CD8-positive, alpha-beta T cell (primary cell): ENCODE measurements at places on chromosomes 4 and X.

DNA sequence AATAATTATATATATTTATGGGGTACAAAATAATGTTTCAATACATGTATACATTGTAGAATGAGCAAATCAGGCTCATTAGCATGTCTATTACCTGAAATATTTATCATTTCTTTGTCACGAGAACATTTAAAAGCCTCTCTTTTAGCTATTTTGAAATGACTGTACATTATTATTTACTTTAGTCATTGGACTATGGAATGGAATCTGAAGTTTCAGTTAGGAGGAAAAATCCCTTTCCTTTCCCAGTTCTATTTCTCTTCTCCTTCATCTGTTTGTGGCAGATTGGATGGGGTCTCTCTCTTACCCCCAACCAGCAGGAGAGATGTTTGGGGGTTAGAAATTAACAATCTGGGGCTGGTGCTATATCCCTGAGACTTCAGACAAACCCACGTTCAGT, 292.5 kb upstream of the SFRP2 start:
- DNase-seq: no peak

DNA sequence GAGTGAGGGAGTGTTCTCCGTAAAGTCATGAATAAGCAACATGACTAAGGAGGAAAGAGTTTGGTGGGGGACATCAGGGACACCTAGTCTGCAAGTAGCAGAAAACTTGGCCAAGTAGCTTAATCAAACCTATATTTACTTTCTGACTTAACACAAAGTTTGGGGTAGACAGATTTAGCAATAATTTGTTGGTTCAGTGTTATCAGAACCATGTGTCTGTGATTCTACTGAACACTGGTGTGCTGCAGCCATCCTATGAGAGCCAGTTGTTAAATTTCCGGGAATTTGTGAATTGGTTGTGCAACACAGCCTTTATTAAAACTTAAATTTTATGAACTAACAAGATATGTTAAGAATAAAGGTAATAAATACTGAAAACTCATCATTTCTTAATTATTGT, 469.3 kb downstream of the C4orf33 start:
- DNase-seq: no peak

DNA sequence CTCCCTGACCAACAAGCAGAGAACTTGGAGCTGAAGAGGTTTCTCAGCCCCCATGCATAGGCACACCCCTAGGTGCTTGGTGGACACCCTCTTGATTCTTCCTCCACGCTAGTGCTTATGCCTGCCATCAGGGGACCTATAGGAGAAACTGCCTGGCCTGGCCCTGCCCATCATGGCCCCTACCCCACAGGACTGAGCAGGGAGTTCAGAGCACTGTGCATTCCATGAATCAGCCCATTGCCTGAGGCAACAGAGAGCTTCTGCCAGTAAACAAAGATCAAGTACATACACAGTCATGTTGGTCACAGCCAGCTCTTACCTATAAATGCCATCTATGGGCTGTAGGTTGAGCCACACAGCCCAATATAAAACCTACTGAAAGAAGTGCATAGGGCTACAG, 99.1 kb upstream of the EDNRA start:
- DNase-seq: no peak

DNA sequence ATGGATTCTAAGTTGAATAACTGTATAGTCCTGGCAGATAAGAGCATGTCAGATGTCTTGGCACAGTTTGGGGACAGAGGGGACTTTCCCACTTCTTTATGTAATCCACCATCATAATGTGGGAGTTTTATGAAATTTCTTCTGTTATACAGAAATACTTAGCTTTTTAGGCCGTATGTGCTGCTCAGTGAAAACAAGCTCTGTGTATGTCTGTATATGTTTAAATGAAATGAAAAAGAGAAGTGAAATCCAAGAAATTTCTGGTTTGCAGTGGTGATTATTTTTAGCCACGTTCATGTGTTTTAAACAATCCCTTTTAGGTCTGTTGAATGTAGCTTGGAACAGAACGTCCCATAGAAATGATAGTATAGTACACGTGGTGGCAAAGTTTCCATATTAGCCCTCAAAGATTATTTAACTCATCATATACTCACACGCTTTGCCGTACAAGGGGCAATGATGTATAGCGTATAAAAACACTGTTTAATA, 41.0 kb downstream of the GAB1 start:
- DNase-seq: no peak

- no peak for DNase-seq
Measured at GRCh38 chrX:122582280-122582974, 601.7 kb upstream of the GRIA3 start.

DNA sequence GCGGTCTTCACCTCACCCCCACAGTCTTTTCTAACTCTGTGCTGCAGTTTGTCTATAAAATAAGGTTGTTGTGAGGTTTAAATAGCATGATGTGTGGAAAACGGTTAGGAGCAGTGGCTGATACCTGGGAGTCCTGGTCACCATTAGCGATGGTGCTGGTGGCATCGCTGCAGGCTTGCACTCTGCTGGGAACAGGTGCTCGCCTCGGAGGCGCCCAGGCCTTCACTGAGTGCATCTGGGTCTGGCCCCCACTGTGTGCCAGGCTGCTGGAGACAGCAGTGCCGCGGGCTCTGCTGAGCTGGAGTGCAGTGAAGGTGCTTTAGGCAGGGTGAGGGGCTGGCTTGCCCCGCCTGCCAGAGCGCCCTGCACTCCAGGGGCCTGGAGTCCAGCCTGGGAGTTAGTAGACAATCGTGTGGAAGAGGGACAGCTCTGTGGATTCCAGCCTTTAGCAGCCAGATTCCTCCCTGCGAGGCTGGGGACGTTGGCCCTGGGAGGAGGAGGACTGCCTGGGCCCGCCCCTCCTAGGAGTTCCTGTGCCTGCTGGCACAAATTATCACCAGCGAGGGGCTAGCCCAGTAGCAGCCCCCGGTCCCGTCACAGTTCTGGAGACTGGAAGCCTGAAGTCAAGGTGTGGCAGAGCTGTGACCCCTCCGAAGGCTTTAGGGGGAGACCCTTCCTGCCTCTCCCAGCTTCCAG, 7.3 kb downstream of the RGS12 start:
- DNase-seq: no peak

GRCh38 chrX:136262812-136263315, 11.7 kb upstream of the MAP7D3 start:
- DNase-seq: no peak

GRCh38 chr4:26141051-26141721, 179.6 kb upstream of the RBPJ start:
- no peak for DNase-seq

GRCh38 chr4:4681653-4682052, 139.8 kb upstream of the STX18 start:
- DNase-seq: no peak

DNA sequence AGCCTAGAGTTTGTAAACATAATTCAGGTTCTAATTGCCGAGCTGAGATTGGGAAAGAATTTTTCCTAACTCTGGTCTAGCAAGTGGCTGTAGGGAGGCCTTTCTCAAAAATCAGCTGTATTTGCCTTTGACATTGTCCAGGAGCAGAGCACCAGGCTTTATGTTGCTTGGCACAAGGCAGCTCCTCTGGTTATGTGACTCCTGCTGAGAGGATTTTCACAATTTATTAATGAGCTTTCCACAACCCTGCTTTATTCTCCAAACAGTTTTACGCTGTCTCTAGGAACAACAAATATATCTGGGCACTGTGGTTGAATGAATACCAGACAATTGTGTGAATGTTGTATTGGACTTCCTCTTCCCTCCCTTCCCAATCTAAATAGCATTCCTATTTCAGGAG, 14.9 kb downstream of the LSM6 start:
- no peak for DNase-seq

- no peak for DNase-seq
Measured at GRCh38 chr4:71126719-71127118, 133.3 kb downstream of the DCK start.

DNA sequence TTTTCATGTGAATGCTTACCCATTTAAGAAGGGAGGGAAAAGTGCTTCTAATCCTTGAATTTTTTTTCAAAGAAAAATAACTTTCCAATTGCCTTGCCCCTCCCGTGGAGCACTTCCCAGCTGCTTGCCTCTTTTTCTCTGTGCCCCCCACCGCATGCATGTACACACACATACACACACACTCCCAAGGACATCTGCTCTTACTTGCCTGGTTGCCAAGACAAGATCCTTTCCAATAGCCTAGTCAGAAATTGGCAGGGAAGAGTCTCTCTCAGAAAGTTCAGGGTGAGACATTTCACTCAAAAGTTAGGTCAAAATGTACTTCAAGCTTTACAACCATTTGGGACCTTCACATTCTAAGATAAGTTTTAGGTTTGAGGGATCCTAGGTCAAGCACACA, 10.9 kb downstream of the HHIP start:
- no peak for DNase-seq

DNA sequence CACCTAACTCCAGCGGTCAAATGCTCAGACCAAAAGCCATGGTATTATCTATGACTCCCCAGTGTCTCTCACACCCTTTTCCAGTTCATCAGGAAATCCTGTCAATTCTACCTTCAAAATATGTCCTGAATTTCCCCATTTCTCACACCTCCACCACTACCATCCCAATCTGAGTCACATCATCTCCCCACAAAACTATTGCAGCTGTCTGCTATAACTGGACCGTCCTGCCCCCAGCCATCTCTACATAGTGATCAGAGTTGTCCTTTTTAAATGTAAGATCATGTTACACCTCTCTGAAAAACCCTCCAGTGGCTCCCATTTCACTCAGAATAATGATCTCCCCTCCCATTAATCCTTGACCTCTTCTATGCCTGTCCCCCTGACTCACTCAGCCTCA, 6.8 kb upstream of the ODAPH start:
- DNase-seq: no peak

- DNase-seq: no peak
Measured at GRCh38 chrX:107454302-107454701, 4.8 kb downstream of the FRMPD3 start.

- DNase-seq: no peak
Measured at GRCh38 chr4:3220476-3221183, 28.3 kb upstream of the MSANTD1 start.

- no peak for DNase-seq
Measured at GRCh38 chr4:109877400-109877799, 29.5 kb downstream of the LRIT3 start.

DNA sequence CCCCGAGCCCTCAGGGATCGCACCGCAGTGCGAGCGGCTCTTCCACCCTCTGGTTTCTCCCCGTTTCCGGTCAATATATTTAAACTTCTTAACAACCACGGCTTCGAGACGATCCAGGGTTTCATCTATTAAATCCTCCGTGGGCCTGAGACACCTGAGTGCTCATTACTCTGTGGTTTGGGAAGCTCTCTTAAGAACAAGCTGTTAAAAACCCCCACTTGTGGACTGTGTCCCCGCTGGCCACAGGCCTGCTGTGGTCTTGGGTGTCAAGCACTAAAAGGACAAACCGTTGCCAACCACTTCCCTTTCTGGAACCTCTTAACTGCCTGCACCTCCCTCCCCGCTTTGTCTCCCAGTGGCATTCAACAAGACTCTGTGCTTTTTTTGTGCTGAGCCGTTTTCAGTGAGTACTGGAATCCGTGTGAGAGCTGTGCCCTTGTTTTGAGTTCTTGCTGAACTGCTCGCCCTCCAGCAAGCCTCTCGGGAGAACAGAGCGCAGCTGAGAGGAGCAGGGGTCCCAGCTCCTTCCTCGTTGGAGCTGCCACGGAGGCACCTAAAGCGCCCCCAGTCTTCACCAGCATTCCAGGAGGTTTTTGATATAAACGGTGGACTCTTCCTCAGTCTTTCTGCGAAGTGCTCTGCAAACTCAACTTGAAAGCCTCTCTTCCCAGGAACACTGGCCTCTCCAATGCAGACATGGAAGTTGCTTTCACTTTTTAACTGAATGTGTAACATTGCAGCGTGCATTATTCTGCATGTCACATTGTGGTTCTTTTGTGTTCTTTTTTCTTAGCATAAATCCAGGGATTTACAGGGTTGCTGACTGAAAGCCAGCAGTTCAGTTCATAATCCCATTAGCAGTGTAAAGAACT, 691 bp upstream of the IGFBP7 start:
- DNase-seq: no peak

- no peak for DNase-seq
Measured at GRCh38 chr4:96347582-96347981, 507.7 kb downstream of the PDHA2 start.

- DNase-seq: no peak
Measured at GRCh38 chrX:18173494-18174180, 47.0 kb downstream of the BEND2 start.

DNA sequence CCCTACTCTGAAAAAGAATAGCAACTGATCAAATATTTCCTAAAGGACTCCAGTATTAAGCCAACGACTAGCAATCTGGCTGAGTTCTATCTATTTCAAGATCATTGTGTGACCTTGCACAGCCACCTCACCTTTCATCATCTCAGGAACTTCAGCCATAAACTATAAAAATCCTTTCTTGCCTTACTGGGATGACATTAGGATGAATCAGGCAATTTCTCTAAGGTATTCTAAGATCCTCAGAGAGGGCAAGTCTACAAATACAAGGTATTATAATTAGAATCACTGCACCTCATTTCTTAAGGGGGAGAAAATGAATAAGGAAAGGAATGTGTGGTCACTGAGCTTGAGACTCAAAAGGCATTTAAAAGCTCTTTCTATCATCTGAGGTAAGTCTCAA, 152.6 kb downstream of the GRIA3 start:
- DNase-seq: no peak

DNA sequence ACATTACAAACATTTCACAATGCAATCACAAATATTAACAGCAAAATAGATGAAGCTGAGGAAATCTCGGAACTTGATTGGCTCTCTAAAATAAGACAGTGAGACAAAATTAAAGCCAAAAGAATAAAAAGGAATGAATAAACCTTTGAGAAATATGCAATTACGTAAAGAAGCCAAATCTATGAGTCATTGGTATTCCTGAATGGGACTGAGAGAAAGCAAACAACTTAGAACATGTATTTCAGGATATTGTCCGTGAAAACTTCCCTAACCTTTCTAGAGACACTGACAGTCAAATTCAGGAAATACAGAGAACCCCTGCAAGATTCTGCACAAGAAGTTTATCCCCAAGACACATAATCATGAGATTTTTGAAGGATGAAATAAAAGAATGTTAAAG, 48.4 kb upstream of the SPANXN2 start:
- DNase-seq: no peak

DNA sequence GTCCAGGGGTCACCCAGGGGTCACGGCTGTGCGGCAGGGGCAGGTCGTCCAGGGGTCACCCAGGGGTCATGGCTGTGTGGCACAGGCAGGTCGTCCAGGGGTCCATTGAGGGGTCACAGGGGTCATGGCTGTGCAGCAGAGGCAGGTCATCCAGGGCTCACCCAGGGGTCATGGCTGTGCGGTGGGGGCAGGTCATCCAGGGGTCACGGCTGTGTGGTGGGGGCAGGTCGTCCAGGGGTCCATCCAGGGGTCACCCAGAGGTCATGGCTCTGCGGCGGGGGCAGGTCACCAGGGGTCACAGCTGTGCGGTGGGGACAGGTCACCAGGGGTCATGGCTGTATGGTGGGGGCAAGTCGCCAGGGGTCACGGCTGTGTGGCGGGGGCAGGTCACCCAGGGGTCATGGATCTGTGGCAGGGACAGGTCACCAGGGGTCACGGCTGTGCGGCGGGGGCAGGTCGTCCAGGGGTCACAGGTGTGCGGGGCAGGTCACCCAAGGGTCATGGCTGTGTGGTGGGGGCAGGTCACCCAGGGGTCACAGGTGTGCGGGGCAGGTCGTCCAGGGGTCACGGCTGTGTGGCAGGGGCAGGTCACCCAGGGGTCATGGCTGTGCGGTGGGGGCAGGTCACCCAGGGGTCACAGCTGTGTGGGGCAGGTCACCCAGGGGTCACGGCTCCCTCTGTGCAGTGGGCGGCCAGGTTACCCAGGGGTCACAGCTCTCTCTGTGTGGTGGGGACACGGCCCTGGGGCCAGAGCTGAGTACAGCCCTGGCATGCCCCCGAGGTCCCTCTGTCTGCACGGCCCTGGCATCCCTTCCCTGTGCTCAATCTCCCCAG, 16.0 kb downstream of the ATP5ME start:
- DNase-seq: peak; percentile 6
